ENCODE measurements at places on chromosomes 1 and 21.

- no peak for DNase-seq
Observed at GRCh38 chr1:115890580-115890979, 49.7 kb upstream of the NHLH2 start.

DNA sequence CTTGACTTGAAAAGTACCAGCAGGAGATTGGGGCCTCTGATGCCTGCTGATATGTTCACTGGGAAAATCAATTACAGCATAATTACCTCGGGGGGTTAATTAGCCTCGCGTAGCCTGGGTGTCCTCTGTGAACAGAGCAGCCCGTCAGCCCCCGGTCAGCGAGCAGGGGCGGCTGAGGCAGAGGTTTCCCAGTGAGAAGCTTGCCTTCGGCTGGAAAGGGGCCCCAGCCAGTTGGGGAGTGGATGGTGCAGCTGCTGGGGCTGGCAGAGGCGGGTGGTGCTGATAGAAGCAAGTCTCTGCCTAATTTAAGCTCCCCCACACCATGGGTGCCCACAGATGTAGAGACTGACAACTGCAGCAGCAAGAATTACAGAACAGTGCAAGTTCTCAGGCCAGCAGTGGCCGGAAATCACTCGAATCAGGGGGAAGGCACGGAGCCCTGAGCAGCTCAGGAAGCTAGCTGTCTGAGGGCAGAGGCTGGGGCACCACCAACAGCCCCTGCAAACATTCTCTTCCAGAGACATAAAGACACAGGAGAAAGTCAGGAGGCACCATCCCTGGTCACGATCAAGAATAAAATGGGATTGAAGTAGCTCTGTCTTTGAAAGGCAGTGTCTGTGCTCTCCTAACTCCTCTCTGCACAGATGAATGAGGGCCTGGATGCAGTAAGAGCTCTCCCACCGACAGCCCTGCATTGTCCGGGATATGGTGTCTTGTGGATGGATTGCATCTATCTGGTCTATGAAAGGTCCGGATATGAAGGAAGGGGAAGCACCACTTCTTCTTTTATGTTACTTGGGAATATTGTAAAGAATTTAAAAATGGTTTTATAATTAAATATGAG is 166.5 kb upstream of the CD34 start:
- no peak for DNase-seq

GRCh38 chr1:66250478-66250877 is 283.5 kb upstream of the SGIP1 start:
- DNase-seq: no peak

- no peak for DNase-seq
Observed at GRCh38 chr21:36384885-36385232, 333 bp upstream of the CHAF1B start.

- no peak for DNase-seq
Observed at GRCh38 chr1:58717979-58718378, 18.1 kb upstream of the MYSM1 start.

- DNase-seq: no peak
Observed at GRCh38 chr21:42448686-42449085, 45.0 kb downstream of the UBASH3A start.
